ENCODE measurements at places on chromosomes 6 and 20. TPM values are rescaled to one million over a fixed set of nuclear protein-coding genes. Genes with fewer than 3 reads are reported as not detected.

GRCh38 chr6:52356017-52356416 lies 5.9 kb upstream of the PAQR8 start:
- H3K27me3 ChIP-seq = no peaks in the 10 kb centered on the region
- H3K36me3 ChIP-seq = no peaks in the 10 kb centered on the region
- H3K4me3 ChIP-seq = no peak overlapping the region
- no peaks in the 10 kb centered on the region for H3K4me1 ChIP-seq

DNA sequence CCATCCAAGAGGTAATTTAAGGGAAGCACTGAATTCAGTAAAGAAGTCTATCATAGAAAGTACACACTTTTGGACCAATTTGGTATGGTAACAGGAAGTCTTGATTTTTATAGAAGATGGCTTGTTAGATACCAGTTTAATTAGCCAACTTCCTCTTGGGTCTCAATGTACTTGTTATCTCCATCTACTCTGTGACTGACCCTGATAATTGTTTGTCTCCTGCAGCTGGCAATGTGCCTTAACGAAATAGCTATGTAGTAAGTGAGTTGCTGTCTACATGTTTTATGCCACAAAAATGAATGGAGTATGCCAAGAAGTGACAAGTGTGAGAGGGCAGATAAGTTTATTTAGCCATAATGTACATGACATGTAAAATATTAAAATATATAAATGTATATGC lies 410.5 kb upstream of the MAN1A1 start:
- DNase-seq = no peak
- H3K4me1 ChIP-seq = no peaks in the 10 kb centered on the region
- no peak overlapping the region for H3K27ac ChIP-seq
- H3K27me3 ChIP-seq = no peaks in the 10 kb centered on the region
- no peak overlapping the region for H3K4me3 ChIP-seq

DNA sequence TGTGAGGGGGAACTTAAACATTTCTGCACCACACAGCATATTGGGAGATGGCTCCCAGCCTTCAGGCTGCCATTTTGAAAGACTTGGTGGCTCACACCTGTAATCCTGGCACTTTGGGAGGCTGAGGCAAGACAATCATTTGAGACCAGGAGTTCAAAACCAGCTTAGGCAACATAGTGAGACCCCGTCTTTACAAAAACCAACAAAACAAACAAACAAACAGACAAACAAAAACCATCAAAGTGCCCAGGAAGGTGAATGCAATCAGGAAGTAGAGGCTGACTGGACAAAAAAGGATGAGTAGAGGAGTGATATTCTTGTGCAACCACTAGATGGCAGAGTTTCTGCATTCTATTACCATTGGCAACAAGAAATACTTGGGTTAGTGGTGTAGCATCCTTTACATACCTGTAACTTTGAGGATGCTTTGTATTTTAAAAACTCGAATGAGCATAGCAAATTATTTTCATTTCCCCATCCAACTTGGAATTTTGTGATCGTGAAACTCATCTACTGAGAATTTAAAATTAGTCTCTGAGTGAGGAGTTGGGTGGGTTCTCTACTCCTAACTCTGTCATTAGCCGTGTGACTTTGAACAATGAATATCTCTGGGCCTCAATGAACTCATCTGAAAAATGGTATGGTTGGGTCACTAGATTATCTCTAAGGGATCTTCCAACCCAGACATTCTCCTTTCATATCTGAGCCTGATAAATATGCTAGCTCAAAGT lies 84.4 kb downstream of the CRYBG1 start:
- H3K27me3 ChIP-seq = no peaks in the 10 kb centered on the region
- H3K36me3 ChIP-seq = no peaks in the 10 kb centered on the region
- no peak for DNase-seq
- H3K4me3 ChIP-seq = no peak overlapping the region

PPP1R16B gene
- 1.3 TPM for total RNA-seq

LY86 gene
- total RNA-seq = 0.16 TPM

- no peak for DNase-seq
- H3K36me3 ChIP-seq = no peaks in the 10 kb centered on the region
- peak overlapping the region; percentile 69 for H3K4me3 ChIP-seq
- H3K27me3 ChIP-seq = no peaks in the 10 kb centered on the region
Measured at GRCh38 chr6:158643836-158644230, 710 bp downstream of the DYNLT1 start.

ZSCAN23 gene
- 3.3 TPM for total RNA-seq
